Activated CD4-positive, alpha-beta T cell treated with anti-CD3 and anti-CD28 coated beads for 1 hour (primary cell): ENCODE measurements at places on chromosomes 7 and 10.

GRCh38 chr7:54846273-54846672, 87.3 kb upstream of the SEC61G start:
- DNase-seq, result no peak

DNA sequence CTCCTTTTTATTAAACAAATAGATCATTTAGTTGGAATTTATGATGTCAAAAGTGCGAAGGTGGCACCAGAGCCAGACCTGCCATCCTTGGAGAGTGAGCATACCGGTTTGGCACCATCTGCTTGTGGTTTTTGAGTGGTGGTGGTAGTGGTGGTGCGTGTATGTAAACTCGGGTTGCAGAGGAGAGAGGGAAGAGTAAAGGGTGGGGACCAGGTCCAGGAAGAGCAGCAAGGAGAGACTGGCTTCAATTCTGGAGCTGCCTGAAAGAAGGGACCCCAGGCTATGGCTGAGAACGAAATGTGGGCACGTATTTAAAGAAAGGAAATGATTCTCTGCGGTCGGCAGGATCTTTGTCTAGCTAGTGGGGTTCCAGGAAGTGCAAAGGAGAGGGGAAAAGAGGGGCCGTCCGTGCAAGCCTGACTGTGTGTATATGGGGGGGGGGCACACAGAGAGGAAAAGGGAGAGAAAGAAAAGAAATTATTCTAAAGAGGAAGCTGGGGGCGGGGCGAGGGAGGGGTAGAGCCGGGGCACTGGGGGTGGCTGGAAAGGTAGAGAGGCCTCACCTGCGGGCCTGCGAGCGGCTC, 448 bp upstream of the GOLGA7B start:
- DNase-seq, result no peak

GRCh38 chr7:159030490-159031134, 114.1 kb downstream of the VIPR2 start:
- no peak for DNase-seq

DNA sequence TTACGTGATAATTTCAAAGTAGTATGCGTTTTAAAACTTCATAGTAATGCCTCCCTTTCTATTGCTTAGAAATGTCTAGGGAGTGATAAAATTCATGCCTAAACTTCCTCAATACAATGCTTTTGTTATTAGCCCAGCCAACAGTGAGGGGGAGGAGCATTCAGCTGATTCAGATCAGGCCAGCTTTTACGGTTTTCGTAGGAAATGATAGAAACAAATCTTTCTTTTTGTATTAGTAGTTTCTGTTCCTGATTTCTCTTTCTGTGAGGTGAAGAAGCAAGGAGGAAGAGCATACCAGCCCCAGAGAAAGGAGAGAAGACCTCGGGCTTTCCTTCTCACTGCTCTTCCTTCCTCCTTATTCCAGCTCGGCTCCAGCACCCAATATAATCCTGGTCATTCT, 35.2 kb upstream of the ITPRID1 start:
- no peak for DNase-seq

- no peak for DNase-seq
Measured at GRCh38 chr10:36538953-36539586, 586.3 kb upstream of the ANKRD30A start.

GRCh38 chr7:154976844-154977243, 26.1 kb downstream of the PAXIP1 start:
- DNase-seq, result no peak

- no peak for DNase-seq
Measured at GRCh38 chr10:112395809-112396530, 22.1 kb downstream of the ACSL5 start.

DNA sequence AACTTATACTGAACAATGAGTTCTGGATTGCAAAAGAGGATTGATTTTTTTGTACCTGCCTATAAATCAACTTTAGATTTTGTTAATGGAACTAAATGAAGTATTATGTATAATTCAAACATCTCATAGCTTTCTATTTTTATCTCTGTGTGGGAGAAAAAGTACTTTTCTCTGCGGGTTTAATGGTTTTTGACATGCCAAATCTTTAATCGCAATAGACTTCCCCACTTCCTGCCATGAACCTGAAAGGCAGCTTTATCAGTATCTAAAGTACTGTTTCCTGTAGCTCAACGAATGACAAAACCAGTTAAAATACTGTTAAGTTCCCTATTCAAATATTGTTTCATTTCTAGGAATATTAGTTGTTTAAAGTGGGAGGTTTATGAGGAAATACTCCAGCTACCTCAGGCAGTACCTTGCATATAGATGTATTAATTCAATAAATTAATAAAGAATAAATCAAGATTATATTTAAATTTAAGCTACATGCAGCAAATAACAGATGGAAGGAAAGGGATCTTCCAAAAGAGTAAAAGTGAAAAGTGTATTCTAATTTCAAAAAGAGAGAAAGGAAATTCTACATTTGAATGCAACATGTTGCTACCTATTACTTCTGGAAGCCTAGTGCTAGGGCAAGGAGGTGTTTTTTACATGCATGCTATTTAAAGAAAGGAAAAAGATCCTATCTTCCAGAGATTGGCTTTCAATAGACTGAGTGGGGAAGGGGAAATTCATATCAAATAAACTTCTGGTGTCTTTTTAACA, 75.9 kb downstream of the SVOPL start:
- DNase-seq, result no peak

- no peak for DNase-seq
Measured at GRCh38 chr7:104967088-104967487, 46.9 kb upstream of the KMT2E start.

DNA sequence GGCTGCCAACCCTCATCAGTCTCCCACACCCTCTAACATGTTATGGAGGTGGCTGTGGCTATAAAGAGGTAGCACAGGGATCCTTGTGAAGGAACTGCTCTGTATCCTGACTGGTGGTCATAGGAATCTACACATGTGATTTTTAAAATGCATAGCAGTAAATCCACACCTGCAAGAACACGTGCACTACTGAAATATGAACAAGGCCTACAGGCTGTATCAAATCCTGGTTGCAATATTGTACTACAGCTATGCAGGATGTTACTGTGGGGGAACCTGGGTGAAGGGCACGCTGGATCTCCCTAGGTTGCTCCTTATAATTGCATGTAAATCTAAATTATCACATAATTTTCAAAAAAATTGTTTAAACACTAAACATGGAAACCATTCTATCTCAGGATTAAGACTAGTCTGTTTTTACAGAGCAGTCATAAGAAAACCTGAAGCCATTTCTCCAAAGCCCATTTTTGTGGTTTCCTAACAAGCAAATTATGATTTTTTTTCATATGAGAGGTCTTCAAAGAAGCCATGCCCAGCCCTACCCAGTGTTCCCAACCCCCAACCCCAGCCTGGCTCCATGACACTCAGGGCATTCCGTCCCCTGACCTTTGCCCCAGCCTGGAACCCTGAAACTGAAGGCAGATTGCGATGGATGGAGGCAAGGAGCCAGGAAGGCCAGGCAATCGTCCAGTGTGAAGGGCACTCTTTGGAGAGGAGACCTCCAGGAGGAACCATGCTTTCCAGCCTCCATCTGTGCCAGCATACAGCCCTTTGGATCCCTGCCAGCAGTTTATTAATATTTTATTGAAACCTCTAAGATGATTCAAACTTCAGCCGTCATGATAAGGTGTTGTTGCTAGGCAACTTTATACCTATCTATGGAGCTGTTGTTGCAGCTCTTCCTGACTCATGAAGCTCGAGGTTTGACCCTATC, 161.0 kb downstream of the GRID1 start:
- DNase-seq, result no peak
